Renal cortex interstitium (tissue), 15 donors: ENCODE measurements at places on chromosomes 13 and 19.

GRCh38 chr19:45463241-45463640 is 4.6 kb upstream of the FOSB start:
- DNase-seq, result no peak

GRCh38 chr19:13887517-13887916 is 10.6 kb downstream of the NANOS3 start:
- no peak for DNase-seq

- DNase-seq, result no peak
These were observed 160.5 kb downstream of the LACC1 start for GRCh38 chr13:44040070-44040817.

DNA sequence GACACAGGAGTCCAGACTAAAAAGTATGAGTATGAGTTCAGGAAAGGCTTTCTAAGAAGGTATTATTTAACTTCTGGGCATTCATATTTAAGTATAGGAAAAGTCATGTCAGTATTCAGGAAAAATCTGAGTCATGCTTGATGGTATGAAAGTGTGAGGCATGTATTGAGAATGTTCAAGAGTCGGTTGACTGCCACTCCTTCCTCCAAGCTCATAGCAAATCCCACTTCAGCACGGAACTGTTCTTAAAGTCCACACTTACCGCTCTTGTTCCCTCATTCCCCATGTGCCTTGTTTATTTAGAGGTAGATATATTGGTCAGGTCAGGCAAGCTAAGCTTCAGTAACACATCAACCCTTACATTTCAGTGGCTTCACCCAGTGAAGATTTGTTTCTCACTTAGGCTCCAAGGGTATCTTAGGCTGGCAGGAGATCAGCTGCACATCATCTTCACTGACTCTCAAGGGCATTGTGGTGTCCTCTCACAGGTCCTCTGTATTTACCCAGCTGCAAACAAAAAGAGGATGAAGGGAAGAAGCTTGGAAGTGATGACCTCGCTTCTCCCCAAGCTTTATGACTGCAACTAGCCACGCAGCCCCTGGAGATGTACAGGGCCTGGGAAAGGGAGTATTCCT is 1189.2 kb downstream of the EFNB2 start:
- no peak for DNase-seq

GRCh38 chr19:4640247-4641000 is 1.1 kb downstream of the TNFAIP8L1 start:
- DNase-seq, result no peak
